NCI-H2227 treated with DMSO at 0.1 percent for 48 hours (cell line): ENCODE measurements at places on chromosomes 1 and 21.
A peak's percentile ranks its signal among the peaks of the same experiment; 100 is the strongest.

GRCh38 chr1:216183007-216183406 is 240.2 kb downstream of the USH2A start:
- DNase-seq = peak; percentile 26

DNA sequence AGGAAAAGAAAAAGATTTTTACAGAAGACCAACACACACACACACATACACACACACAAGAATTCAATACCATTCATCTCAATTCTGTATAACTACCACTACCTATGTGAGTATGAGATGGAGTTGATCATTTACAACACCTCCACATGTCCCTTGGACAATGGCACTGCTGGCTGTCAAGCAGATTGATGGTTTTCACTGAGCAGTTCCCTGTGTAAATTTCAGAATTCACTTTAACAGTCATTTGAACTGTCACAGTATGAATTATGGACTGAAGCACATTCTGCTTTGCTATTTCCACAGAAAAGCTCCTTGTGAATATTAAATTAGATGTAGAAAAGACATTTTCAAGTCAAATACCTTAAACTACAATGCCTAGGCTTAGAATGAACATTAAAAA is 14.3 kb downstream of the KCNT2 start:
- DNase-seq = peak; percentile 37

- DNase-seq = no peak
These were observed 1.4 kb downstream of the PMF1 start for GRCh38 chr1:156214024-156214748.

DNA sequence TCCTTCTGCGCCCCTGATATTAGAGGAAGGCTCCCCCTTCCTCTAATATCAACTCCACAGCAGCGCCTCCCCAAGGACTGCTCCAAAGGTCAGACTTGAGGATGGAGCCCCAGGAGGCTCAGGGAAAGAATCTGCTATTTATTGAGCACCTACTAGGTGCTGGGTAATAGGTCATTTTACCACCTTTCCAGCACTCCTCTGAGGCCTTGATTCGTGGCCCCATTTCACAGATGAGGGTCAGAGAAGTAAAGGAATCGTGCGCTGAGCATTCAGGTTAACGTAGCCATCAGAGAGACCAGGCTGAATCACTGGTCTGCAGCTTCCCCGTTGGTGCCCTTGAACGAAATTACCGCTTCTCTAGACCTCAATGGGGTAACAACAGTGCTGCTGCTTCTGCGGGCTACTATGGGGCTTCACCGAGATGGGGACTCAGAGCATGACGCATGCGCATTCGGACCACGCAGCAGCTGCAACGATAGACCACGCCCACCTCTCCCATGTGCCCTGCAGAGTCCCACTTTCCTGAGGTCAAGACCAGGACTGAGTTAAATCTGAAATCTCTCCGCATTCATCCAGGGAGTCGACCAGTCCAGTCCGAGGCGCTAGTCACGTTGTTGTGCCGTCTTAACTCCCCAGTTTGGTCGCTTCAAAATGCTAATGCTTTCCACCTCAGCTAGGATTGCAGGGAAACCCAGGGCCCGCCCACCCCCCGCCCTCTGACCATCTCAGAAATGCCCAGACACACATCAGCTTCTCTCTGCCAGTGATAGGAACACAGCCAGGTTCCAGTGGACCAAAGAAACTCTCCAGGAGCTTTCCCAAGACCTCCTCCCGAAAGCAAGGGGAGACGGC is 12.9 kb downstream of the CAMK2N1 start:
- DNase-seq = peak; percentile 88

DNA sequence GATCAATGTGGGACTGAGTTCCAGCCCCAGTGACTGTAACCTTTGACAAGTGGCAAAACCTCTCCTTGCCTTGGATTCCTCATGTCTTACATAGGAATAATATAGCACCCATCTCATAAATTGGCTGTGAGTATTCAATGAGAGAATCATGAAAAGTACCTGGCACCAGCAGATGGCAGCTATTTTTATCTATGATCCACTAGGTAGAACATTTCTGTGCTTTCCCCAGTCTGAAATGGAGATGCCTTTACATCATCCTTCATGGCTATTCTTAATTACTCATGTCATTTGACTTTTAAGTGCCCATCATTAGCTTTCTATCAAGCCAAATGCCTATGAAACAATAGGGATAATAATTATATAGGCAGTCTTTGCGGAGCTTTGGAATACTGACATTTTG is 130.1 kb downstream of the TGFB2 start:
- DNase-seq = no peak

DNA sequence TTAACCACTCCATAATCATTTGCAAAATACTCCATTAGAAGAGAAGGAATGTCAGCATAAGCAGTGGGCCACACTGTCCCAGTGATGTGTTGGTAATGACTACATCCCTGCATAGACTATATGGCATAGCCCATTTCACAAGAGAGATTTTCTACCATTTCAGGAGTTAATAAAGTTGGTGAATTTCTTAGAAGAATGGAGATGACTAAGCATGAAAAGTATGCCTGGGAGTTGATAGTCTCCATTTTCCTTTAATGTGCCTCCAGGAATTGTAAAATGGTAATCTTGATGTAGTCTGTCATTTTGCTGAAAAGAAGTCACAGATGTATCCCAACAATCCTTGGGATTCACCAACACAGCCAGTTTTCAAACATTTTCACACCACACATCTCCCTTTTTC is 608.8 kb upstream of the CHRM3 start:
- DNase-seq = no peak

DNA sequence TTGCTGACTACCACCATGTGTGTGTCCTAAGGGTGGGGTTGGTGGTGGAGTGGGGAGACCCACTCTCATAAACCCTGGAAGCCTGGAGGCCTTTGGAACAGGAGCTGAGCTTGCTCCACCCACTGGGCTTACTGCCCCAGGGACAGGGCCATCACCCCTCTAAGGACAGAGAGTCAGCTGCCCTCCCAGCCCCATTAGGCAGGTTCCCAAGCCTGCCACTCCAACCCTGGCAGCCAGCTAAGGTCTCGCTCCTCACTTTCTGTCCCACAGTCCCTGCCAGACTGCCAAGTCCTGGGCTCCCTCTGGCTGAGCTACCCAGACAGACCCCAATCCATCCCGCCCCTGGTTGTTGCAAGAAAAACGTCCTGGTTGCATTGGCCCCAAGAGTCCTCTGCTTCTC is 3.8 kb downstream of the NT5C1A start:
- no peak for DNase-seq
